Stimulated activated CD4-positive, alpha-beta T cell treated with anti-CD3 and anti-CD28 coated beads, Interleukin-4, amount 100 ng/mL, for 48 hours (primary cell): ENCODE measurements at places on chromosomes 3 and 15.

GRCh38 chr15:76663529-76663928 lies 241.6 kb downstream of the SCAPER start:
- no peak for DNase-seq

DNA sequence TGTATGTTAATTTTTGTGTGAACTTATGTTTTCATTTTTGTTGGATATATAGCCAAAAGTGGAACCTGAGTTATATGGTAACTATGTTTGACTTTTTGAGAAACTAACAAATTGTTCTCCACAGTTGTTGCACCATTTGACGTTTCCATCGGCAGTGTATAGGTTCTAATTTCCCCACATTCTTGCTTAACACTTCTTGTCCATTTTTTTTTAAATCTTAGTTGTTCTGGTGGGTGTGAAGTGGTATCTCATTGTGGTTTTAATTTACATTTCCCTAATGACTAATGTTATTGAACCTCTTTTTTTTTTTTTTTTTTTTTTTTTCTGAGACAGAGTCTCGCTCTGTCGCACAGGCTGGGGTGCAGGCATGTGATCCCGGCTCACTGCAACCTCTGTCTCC lies 8.0 kb downstream of the NISCH start:
- DNase-seq, result no peak

DNA sequence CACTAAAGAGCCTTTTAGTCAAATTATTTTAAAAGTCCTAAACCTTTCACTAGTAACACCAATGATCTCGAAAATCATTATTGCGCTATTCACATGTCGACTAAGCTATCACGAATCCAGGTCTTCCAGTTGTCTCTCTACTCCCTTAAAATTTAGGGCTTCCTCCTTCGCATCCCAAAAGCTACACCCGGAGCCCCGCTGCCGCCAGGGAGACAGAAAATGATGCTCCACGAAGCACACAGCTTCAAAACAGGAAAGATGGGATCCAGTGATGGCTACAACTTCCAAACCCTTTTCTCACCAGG lies 253 bp downstream of the IFT80 start:
- no peak for DNase-seq

DNA sequence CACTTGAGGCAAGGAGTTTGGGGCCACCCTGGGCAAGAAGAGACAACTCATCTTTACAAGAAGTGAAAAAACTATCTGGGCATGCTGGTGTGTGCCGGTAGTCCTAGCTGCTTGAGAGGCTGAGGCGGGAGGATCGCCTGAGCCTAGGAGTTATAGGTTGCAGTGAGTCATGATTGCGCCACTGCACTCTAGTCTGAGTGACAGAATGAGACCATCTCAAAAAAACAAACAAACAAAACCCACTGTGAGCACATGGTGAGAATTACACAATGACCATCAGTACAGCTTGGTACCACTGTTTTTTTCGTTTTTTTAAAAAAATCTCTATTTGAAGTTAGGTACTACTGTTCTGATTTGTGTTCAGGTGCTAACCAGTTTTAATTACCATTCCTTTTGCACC lies 13.6 kb downstream of the VPS39 start:
- peak; percentile 7 for DNase-seq

DNA sequence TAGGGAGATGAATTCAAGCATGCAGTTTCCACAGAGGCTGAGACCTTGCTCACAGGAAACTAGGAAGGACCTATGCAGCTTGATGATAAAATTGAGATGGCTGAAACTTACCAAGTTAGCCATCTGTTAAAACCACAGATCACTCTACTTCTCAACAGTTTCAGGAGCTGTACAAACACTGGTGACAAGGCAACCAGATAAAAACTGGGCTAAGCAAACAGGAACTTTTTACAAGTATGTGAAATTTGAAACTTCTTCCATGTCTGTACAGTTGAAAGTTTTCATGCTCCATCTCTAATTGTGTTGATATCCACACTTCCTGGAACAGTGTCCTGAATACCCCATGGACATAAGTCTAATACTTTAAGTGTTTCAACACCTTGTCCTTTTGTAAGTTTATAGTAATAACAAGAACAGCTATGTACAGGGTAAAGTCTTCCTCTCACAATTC lies 78.2 kb downstream of the FAIM start:
- no peak for DNase-seq

DNA sequence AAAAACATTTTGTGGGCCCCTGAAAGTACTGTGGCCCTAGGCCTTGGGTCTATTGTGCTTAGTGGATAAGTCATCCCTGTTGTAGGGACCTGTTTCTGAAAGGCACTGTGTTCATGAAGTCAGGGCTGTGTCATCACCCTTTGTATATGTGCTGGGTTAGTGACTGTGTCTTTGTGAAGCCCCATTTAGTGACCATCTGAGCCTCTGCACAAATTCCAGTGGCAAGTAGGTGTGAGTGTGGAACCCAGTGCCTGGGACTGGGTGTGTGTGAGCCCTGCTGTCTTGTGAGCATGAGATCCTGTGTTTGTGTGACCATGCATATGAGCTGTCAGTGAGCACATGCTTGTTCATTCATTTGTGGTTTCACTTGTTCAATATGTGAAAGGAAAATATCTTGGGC lies 1.2 kb upstream of the HYAL1 start:
- no peak for DNase-seq
